Right ventricle myocardium superior (tissue), 1 donor: ENCODE measurements at places on chromosomes 7 and 10. TPM values are rescaled to one million over a fixed set of nuclear protein-coding genes. Genes with fewer than 3 reads are reported as not detected.

- DNase-seq = no peak
These were observed 58.4 kb upstream of the MACROH2A2 start for GRCh38 chr10:69994262-69994661.

The XRCC2 gene
- total RNA-seq = 0.38 TPM

DNA sequence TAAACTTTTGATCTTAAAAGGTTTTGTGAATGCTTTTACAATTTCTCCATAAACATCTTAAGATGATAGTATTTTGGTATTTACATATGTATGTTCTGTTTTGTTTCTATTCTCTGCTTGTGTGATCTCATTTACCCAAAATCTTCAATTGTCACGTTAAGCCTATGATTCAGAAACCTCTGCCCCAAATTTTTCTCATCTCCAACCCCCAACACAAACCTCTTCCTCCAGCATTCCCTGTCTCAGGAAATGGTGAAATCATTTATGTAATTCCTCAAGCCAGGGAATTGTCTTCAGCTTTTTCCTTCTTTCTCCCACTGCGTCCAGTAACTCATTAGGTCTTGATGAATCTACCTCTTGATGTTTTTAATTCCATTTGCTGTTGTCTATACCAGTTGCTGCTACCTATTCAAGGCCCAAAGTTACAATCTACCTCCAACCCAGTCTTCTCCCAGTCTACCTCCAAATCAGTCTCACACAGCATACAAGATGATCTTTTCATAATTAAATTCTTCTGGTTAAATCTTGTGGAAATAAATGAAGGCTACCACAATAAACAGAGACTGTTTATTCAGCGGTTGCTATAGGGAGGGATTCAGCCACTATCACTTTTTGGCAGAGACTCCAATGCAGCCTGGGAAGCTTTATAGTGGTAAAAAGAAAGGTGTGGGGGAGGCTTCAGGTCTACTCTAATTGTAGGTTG is 5.8 kb downstream of the CFAP69 start:
- no peak for DNase-seq

The LRRTM3 gene
- not detected for total RNA-seq

DNA sequence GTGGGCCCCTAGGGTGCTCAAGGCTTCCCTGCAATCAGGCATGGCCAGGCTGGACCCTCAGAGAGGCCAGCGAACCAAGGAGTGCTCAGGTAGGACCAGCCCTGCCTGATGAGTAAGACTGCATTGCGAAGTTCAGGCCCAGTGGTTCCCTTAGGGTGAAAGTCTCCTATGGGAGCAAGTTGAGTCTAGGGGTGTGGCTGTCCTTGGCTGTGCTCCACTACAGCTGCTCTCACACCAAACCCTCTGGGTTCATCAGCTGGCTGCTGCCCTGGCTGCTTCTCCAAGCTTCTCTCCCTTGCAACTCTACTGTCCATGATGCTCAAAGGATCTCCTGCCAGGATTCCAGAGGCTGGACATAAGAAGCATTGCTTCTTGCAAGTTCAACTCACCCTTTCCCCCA is 18.7 kb downstream of the FAM25A start:
- DNase-seq = no peak

- DNase-seq = no peak
These were observed 95.6 kb downstream of the KMT2C start for GRCh38 chr7:152340161-152340560.

DNA sequence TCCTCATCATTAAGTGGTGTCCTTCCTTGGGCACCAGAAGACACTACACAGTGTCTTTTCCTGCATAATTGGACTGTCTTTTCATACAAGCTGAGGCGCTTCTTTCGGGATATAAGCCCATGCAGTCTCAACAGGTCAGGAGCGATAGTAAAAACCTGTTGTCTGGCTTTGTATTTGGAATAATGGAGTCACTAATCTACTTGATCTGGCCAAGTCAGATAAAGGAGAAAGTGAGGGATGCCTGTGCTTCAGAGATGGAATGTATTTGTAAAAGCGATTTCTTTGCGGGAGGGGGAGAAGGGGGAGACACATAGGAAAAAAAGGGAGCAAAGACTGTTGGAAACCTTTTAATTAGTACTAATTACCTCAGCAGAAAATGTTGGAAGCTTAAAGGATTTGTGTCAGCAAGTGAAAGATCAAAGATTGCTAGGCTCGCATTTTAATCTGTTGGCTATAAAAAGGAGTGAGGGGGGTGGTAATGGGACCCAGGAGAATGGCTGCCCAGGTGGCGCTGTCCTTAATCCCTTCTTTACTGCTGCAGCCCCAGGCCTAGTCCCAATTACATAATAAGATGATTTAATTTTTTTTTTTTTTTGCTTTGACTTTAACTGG is 581.4 kb downstream of the LRMDA start:
- DNase-seq = no peak

DNA sequence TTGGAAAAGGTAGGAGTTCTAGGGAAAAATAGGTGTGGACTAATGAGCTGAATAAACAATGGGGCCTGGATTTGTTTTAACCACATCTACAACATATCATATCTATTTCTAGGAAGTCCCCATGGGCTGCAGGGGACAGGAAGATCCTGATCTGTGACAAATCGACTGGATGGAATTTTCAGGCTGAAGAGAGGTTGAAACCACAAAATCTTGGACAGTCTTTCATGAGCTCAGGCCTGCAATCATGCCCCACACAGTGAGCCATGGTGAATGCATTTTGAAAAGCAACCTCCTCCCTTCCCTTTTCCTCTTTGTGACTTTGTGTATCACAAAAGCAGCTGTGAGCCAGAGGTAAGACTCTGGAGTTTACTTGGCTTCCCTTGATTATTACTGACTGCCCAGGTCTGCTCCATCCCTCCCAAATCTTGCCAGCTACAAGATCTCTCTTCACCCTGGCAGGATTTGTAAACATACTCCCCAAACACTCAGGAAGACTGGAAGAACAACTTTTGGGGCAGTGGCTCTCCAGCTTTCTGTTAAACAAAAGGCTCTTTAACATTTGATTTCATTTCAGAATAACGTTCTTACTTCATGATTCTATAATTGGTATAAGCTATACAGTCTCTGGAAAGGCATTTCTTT is 66.4 kb downstream of the ASAH2B start:
- DNase-seq = no peak

The C10orf62 gene
- total RNA-seq = 0.48 TPM

- DNase-seq = no peak
These were observed 4.0 kb downstream of the TUBAL3 start for GRCh38 chr10:5400468-5401240.

- no peak for DNase-seq
These were observed 36.0 kb downstream of the SFMBT2 start for GRCh38 chr10:7374795-7375194.

GRCh38 chr10:5860066-5860465 is 29.6 kb downstream of the ANKRD16 start:
- no peak for DNase-seq

The LBX1 gene
- total RNA-seq = not detected

DNA sequence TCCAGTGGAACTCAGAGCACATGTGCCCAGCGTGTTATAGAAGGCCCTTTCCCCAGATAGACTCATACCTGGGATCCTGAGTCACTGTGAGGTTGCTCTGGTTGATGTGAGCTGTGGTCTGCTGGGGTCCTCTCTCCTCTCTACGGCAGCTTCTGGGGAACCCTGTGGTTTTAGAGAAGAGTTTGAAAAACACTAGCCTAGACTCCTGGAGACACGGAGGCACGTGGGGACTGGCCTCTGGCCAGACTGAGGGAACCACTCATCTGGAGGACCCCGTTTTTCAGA is 10.3 kb downstream of the ZNF775 start:
- DNase-seq = no peak

The CCDC6 gene
- 15.0 TPM for total RNA-seq

The SPDYE11 gene
- total RNA-seq = not detected

DNA sequence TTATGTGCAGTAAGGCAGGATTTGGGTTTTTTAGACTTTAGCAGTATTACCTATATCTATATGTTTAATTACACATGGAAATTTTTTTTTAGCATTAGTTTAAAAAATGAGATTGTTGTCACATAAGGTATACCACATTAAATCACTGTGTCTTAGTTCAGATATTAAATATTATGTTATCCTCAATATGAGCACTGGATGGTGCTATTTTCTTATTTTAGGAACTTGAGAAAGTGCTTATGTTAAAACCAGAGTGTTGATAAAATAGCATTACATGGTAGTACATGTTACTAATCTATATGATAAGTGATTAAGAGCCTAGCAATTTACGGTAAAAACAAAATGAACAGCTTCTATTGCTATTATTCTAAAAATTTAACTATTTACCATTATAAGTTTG is 28.8 kb downstream of the MIOS start:
- DNase-seq = no peak

The TRUB1 gene
- 12.0 TPM for total RNA-seq

GRCh38 chr10:46312953-46313352 is 26.2 kb downstream of the ANTXRL start:
- DNase-seq = no peak

The CLEC5A gene
- 0.08 TPM for total RNA-seq

- DNase-seq = peak; percentile 59
These were observed 9.9 kb downstream of the SLC25A13 start for GRCh38 chr7:96311967-96312366.

The CALML3 gene
- not detected for total RNA-seq

The CASTOR2 gene
- total RNA-seq = 36.2 TPM

GRCh38 chr7:42080841-42081586 is 156.0 kb downstream of the GLI3 start:
- DNase-seq = no peak

DNA sequence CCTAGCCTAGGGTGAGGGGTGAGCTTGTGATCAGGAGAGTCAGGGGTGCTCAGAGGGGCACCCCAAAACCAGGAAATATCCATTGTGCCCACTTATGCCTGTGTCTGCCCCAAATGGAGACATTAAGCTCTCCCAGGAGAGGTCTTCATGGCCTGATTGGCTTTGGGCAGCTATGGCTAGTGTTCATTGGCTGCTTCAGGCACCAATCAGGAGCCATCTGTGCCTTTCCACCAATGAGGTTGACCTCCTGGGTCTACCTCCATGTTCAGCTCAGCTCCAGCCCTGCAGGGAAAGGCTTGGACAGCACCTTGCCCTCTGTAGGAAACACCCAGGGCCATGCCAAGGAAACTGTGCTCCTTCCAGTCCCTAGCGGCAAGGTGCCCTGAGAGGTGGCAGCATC is 23.9 kb upstream of the HSPB1 start:
- no peak for DNase-seq

- no peak for DNase-seq
These were observed 66.2 kb upstream of the RHEB start for GRCh38 chr7:151585744-151586393.

The MALRD1 gene
- 1.1 TPM for total RNA-seq
